Left ventricle myocardium inferior (tissue), 1 donor: ENCODE measurements at places on chromosomes 6 and 20. TPM values are rescaled to one million over a fixed set of nuclear protein-coding genes. Genes with fewer than 3 reads are reported as not detected.

Gene COL9A1
- 0.08 TPM for total RNA-seq

Gene GMPR
- total RNA-seq: 126 TPM

Gene PM20D2
- 14.3 TPM for total RNA-seq

Gene SDCBP2
- total RNA-seq: 2.2 TPM

Gene HDGFL1
- not detected for total RNA-seq

Gene SRSF12
- total RNA-seq: not detected

Gene ETV7
- not detected for total RNA-seq

Gene DLK2
- total RNA-seq: 3.3 TPM

Gene RIMS4
- total RNA-seq: 0.11 TPM

Gene CRISP2
- not detected for total RNA-seq

Gene ARG1
- total RNA-seq: 0.22 TPM

Gene TUBB
- 187 TPM for total RNA-seq

Gene SUN5
- not detected for total RNA-seq

Gene FOXC1
- 7.1 TPM for total RNA-seq
